ENCODE measurements at places on chromosomes 4 and X.

DNA sequence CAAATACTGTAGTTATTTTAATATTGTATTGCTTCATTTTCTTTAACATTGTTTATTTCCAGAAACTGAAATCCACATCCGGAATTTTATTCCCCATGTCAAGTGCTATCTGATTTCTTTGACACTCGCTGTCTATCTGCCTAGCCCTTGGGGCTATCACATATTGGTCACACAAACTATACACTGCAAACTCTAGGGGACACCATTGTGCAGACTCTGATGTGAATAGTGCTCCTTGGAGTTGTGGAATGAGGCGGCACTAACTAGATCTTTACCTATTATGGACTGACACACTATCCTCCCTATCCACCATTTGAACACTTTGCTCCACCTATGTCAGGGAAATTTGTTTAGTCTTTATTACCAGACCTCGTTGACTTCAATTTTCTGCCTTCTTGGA lies 534.5 kb downstream of the GLUD2 start:
- no peak for DNase-seq

- DNase-seq: no peak
Observed at GRCh38 chr4:147513952-147514351, 33.1 kb downstream of the EDNRA start.

GRCh38 chr4:32658019-32658418 lies 1937.8 kb downstream of the PCDH7 start:
- DNase-seq: no peak

DNA sequence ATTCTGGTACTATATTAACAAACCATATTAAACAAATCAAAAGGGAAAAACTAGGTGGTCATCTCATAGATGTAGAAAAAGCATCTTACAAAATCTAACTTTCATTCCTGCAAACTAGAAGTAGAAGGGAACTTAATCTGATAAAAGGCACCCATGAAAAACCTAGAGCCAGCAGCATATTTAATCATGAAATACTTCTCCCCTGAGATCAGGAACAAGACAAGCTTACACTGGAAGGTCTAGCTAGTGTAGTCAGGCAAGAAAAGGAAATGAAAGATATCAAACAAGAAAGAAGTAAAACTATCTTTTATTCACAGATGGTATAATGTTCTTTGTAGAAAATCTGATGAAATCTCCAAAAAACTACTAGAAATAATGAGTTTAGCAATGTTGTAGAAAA lies 41.2 kb downstream of the ATP10D start:
- DNase-seq: no peak

DNA sequence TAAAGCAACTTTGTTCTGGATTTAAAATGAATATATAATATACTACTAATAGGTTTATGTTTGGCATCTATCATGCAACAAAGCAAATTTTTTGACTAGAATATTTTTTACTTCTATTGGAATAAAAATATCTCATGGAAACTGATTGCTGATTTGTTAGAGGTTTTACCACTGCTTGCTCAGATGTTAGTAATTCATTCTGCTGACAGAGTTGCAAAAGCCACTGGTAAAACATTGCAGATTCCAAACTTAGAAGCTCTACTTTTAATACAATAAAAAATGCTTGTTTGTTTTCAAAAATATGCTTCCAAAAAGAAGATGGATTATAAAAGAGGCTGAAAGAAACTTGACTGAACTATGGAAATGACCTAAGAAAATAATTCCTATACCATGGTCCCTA lies 795.2 kb downstream of the PCDH18 start:
- no peak for DNase-seq

GRCh38 chr4:84495794-84496261 lies 3.3 kb downstream of the NKX6-1 start:
- no peak for DNase-seq

- DNase-seq: no peak
Observed at GRCh38 chr4:51895158-51895557, 52.2 kb downstream of the DCUN1D4 start.

GRCh38 chr4:153531976-153532626 lies 65.9 kb downstream of the TMEM131L start:
- DNase-seq: no peak

- DNase-seq: no peak
Observed at GRCh38 chr4:82885410-82885809, 5.5 kb downstream of the SEC31A start.

DNA sequence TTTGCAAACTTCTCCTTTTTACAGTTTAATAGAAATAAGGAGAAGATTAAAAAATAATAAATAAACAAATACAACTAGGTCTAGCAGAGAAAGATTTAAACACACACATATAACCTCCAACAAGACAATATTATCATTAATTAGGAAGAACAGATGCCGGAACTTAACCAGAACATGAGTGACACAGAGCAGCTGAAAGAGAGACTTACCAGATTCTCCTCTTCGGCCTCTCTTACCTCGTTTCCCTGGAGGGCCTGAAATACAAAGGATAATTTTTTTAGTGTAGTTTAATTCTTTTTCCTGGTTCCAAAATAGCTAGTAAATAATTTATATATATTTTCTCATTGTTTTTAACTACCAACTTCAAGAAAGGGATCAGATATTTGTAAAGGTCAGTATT lies 252.5 kb downstream of the COL25A1 start:
- no peak for DNase-seq

DNA sequence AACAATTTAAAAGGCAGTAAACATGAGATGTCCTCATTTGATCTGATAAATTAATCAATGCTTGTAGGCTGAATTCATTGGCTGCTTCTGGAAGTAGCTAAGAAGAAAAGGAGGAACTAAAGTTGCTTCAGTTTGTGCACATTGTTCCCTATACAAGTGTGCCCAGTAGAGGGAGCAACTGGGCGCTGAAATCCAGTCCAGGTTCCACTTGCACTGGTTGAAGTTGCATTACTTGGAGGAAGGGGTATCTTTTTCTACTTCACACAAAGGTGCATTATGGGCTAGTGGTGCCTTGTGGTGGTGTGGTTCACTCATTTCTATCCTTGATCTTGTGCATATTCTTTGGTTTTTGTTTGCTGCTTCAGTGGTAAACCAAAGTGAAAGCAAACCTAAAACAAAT lies 67.9 kb upstream of the SOX3 start:
- DNase-seq: no peak

- no peak for DNase-seq
Observed at GRCh38 chr4:172962564-172963353, 205.9 kb upstream of the GALNT7 start.

GRCh38 chr4:85720735-85721134 lies 245.8 kb downstream of the ARHGAP24 start:
- no peak for DNase-seq

GRCh38 chr4:113433536-113434246 lies 327.8 kb downstream of the CAMK2D start:
- DNase-seq: no peak

DNA sequence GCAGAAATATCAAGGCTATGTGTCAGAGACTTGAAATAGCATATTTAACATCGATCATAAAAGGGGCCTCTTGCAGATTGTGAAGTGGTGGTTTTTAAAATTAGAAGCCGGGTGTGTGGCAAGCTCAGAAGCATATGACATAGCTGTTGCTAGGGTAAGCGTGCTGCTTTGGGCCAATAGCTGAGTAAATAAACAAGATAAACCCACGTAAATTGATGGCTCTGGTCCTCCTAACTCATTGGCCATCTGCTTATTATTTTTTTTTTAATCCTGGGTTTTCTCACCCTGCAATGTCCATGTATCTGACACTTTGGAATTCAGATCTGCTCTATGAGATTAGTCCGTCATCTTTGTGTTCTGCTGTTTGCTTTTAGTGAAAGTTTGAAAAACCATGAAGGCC lies 32.6 kb upstream of the STOX2 start:
- DNase-seq: no peak

DNA sequence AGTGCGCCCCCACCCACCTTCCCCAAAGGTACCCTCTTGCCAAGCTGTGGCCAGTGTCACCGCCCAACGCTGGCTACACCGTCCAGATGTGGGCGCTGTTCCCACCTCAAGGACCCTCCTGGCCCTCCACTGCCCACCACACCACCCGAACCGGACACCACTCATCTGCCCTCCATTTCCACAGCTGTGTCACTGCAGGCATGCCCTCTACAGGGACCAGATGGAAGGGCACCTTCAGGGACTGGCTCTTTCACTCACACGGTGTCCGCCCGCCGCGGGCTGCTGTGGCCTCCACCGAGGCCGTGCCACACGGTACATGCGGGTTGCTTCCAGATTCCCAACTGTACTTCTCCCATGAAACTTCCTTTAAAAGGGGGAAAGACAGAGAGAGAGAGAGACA lies 87.7 kb downstream of the FAM53A start:
- no peak for DNase-seq

GRCh38 chr4:155559915-155560314 lies 106.7 kb upstream of the GUCY1A1 start:
- no peak for DNase-seq

GRCh38 chrX:147779173-147779572 lies 132.5 kb upstream of the FMR1 start:
- no peak for DNase-seq

GRCh38 chr4:8079916-8080753 lies 78.5 kb downstream of the ABLIM2 start:
- no peak for DNase-seq

DNA sequence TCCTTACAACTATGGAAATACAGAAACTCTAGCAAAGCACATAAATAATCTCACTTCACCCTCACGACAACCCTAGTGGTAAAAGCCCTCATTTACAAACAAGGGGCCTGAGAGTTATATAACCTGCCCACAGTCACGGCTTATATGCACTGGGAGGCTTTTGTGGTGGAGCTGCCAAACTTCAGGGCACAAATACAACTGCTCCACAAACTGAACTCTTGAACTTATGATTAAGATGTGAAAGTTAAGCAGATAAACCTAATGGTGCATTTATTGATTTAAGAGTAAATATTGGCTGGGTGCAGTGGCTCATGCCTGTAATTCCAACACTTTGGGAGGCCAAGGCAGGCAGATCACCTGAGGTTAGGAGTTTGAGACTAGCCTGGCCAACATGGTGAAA lies 19.0 kb downstream of the SLC2A9 start:
- no peak for DNase-seq

GRCh38 chrX:118189000-118189399 lies 72.4 kb upstream of the KLHL13 start:
- no peak for DNase-seq

DNA sequence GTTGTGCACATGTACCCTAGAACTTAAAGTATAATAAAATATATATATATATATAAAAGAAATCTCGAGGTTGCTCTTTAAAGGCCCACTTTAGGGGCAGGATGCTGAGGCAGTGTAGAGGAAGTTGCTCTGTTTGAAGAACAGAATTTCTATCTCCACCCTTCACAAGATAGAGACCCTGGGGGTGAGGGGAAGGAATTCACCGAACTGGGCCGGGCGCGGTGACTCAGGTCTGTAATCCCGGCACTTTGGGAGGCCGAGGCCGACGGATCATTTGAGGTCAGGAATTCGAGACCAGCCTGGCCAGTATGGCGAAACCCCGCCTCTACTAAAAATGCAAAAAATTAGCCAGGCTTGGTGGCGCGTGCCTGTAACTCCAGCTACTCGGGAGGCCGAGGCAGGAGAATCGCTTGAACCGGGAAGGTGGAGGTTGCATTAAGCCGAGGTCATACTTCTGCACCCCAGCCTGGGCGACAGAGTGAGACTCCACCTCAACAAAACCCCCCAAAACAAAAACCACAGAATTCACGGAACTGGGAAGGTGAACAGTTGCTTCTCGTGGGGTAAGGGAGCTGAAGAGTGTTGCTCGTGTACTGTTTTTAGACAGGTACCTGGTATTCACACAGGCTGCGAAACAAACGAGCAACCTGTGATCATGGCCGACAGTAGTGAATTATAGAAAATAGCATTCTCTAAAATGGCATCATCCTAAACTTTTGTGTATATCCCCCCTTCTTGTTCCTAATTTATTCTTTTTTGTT lies 6.2 kb downstream of the PLAC8 start:
- DNase-seq: no peak

DNA sequence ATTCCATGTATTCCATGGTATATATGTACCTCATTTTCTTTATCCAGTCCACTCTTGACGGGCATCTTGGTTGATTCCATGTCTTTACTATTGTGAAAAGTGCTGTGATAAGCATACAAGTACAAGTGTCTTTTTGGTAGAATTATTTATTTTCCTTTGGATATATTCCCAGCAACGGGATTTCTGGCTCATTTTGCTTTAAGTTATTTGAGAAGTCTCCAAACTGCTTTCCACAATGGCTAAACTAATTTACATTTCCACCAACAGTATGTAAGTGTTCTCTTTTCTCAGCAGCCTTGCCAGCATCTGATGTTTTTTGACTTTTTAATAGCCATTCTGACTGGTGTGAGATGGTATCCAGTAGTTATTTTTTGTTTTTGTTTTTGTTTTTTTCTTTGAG lies 17.6 kb upstream of the FAT4 start:
- no peak for DNase-seq

DNA sequence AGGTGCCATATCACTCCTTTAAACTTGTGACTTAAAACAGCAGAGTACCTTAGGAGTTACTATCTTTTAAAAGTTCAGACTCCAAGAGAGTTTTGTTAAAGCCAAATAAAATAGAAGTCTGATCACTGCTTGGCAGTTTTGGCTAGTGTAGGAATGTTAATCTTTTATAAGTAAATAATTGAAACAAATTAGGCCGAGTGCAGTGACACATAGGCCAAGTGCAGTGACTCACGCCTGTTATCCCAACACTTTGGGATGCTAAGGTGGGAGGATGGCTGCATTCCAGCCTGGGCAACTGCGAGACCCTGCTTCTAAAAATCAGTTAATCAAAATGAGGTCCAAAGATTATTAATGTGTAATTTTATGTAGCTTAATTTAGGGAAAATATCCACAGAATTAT lies 37.2 kb downstream of the WDR44 start:
- no peak for DNase-seq
